ENCODE measurements at places on chromosomes 5 and 9. TPM values are rescaled to one million over a fixed set of nuclear protein-coding genes. Genes with fewer than 3 reads are reported as not detected.

GRCh38 chr9:127081250-127082185, 40.9 kb downstream of the ANGPTL2 start:
- no peak overlapping the region for H3K4me3 ChIP-seq
- DNase-seq: no peak
- H3K27me3 ChIP-seq: no peaks in the 10 kb centered on the region
- H3K27ac ChIP-seq: no peak overlapping the region

DNA sequence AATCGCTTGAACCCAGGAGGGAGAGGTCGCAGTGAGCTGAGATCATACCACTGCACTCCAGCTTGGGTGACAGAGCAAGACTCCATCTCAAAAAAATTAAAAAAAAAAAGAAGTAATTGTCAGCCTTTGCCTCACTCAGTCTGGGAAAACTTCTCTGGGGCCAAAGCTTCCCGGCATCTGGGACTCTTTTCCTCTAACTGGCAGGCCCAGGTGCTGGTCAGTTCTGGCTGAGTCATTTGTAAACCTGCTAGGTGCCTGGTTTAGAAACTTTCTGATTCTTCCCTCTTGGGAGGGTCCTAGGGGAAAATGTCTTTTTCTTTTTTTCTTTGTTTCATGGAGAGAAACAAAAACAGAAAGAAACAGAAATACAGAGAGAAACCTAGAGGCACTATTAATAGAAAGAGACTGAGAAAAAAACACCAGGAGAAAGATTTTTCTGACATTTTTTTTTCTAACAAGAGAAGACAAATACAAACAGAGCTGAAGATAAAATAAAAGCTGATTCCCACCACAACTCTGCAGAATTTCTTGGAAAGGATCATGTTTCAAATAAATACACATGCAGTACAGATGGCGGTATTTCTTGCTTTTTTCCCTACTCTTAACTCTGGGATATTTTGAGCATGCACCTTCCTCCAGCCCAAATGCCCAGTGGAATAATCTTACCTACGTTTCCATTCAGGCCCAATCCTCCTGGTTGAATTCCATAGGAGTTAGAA, 22.1 kb upstream of the UBAP2 start:
- no peak for DNase-seq
- no peaks in the 10 kb centered on the region for H3K4me1 ChIP-seq
- no peaks in the 10 kb centered on the region for H3K27me3 ChIP-seq
- H3K4me3 ChIP-seq: no peak overlapping the region

GRCh38 chr5:133319905-133320520, 268.2 kb downstream of the HSPA4 start:
- DNase-seq: no peak
- H3K36me3 ChIP-seq: no peaks in the 10 kb centered on the region
- no peaks in the 10 kb centered on the region for H3K4me1 ChIP-seq
- no peak overlapping the region for H3K4me3 ChIP-seq
- H3K27me3 ChIP-seq: no peaks in the 10 kb centered on the region

Gene SLC23A1
- total RNA-seq: 0.33 TPM

- H3K4me3 ChIP-seq: no peak overlapping the region
- H3K36me3 ChIP-seq: no peaks in the 10 kb centered on the region
- no peaks in the 10 kb centered on the region for H3K27me3 ChIP-seq
- no peak overlapping the region for H3K27ac ChIP-seq
- DNase-seq: no peak
- no peaks in the 10 kb centered on the region for H3K4me1 ChIP-seq
These were observed 113.4 kb upstream of the GRHPR start for GRCh38 chr9:37309136-37309535.

Gene RAI14
- total RNA-seq: 38.7 TPM

GRCh38 chr5:168941901-168942300, 359.0 kb downstream of the SLIT3 start:
- no peaks in the 10 kb centered on the region for H3K36me3 ChIP-seq
- no peak overlapping the region for H3K4me3 ChIP-seq
- H3K27ac ChIP-seq: no peak overlapping the region
- H3K27me3 ChIP-seq: no peaks in the 10 kb centered on the region
- H3K4me1 ChIP-seq: no peaks in the 10 kb centered on the region

Gene LCN1
- total RNA-seq: not detected

DNA sequence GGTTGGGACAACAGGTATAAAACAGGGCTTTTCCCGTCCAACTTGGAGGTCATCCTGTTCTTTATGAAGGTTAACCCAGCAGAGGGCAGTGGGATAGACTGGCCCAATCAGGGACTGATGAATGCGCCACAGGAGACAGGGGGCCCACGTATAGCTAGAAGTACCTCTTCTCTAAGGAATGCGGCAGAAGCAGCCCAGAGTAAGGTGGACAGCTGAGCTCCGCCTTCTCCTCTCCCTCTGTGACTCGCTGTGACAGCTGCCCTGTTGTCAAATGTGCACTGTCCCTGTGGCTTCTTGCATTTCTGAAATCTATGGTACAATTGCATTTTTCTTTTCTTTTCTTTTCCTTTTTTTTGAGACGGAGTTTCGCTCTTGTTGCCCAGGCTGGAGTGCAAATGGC, 306.6 kb downstream of the FBXL7 start:
- H3K27ac ChIP-seq: peak overlapping the region; percentile 38
- DNase-seq: no peak
- no peaks in the 10 kb centered on the region for H3K27me3 ChIP-seq
- no peaks in the 10 kb centered on the region for H3K4me1 ChIP-seq

Gene TNFSF15
- 0.66 TPM for total RNA-seq

- no peak overlapping the region for H3K4me3 ChIP-seq
- no peaks in the 10 kb centered on the region for H3K4me1 ChIP-seq
- no peaks in the 10 kb centered on the region for H3K36me3 ChIP-seq
- peak; percentile 31 for DNase-seq
These were observed 141.6 kb upstream of the IL12B start for GRCh38 chr5:159471904-159472303.

- H3K36me3 ChIP-seq: no peaks in the 10 kb centered on the region
- H3K27ac ChIP-seq: no peak overlapping the region
- no peak for DNase-seq
These were observed 67.5 kb upstream of the ACTBL2 start for GRCh38 chr5:57550132-57550531.

GRCh38 chr5:10573487-10574145, 9.7 kb downstream of the ANKRD33B start:
- H3K4me3 ChIP-seq: no peak overlapping the region
- no peaks in the 10 kb centered on the region for H3K36me3 ChIP-seq
- H3K27me3 ChIP-seq: no peaks in the 10 kb centered on the region
- H3K4me1 ChIP-seq: no peaks in the 10 kb centered on the region
- DNase-seq: no peak
- no peak overlapping the region for H3K27ac ChIP-seq

DNA sequence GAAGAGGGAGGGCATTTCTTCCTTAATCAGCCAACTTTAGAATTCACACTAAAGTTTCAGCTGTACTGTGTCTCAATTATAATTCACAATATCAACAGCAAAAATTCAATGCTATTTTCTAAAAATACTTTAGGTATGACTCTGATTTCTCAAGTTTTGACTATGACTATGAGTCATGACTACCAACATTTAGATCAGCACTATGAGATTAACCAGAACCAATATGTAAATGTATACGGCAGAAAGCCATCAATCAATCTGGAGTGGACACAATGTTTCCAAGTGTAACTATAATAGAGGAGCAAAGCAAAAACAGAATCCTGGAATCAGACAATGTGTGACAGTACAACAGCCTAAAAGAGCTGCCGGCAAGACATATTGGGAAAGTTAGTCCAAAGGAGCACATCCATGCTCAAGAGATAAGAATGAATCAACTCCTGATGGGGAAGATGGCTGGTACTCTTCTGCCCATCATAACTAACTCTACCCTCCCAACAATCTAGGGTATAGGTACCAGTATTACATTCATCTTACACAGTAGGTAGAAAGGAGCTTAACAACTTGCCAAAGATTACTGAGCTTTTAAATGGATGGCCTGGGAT, 294.4 kb downstream of the SEMA5A start:
- H3K4me1 ChIP-seq: no peaks in the 10 kb centered on the region
- no peaks in the 10 kb centered on the region for H3K36me3 ChIP-seq
- no peak overlapping the region for H3K4me3 ChIP-seq
- H3K27ac ChIP-seq: no peak overlapping the region

- DNase-seq: no peak
- no peaks in the 10 kb centered on the region for H3K27me3 ChIP-seq
- H3K27ac ChIP-seq: no peak overlapping the region
- no peak overlapping the region for H3K4me3 ChIP-seq
- no peaks in the 10 kb centered on the region for H3K36me3 ChIP-seq
- H3K4me1 ChIP-seq: no peaks in the 10 kb centered on the region
These were observed 59.1 kb downstream of the GALNT12 start for GRCh38 chr9:98866435-98867102.

- no peaks in the 10 kb centered on the region for H3K27me3 ChIP-seq
- no peaks in the 10 kb centered on the region for H3K36me3 ChIP-seq
- H3K27ac ChIP-seq: no peak overlapping the region
- H3K4me1 ChIP-seq: no peaks in the 10 kb centered on the region
- no peak overlapping the region for H3K4me3 ChIP-seq
These were observed 100.9 kb upstream of the MSX2 start for GRCh38 chr5:174623433-174624019.

Gene EGR1
- total RNA-seq: 11.8 TPM

Gene FEM1C
- 30.6 TPM for total RNA-seq

- H3K27ac ChIP-seq: no peak overlapping the region
- no peak overlapping the region for H3K4me3 ChIP-seq
These were observed 143.4 kb downstream of the EPB41L4A start for GRCh38 chr5:112275671-112276070.

Gene TGFBI
- total RNA-seq: 40.4 TPM

DNA sequence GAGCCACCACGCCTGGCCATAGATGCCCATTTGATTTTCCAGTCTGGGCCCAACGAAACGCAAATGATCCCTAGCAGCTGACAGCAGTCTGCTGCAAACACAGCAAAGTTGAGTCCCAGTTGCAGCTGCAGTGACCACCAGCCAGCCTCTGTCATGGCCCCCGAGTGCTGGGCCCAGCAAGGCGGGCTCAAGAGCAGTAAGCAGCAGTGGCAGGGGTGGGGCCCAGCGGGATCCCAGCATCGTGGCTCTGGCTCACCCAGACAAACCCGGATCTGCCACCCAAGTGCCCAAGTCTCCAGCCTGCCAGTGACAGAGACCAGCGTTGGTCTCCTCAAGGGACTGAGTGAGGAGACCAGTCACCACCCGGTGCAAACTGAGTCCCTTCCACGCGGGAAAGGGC, 6.9 kb upstream of the LTC4S start:
- H3K27ac ChIP-seq: no peak overlapping the region
- H3K4me3 ChIP-seq: no peak overlapping the region
- no peaks in the 10 kb centered on the region for H3K4me1 ChIP-seq
- H3K36me3 ChIP-seq: no peaks in the 10 kb centered on the region
- no peaks in the 10 kb centered on the region for H3K27me3 ChIP-seq

DNA sequence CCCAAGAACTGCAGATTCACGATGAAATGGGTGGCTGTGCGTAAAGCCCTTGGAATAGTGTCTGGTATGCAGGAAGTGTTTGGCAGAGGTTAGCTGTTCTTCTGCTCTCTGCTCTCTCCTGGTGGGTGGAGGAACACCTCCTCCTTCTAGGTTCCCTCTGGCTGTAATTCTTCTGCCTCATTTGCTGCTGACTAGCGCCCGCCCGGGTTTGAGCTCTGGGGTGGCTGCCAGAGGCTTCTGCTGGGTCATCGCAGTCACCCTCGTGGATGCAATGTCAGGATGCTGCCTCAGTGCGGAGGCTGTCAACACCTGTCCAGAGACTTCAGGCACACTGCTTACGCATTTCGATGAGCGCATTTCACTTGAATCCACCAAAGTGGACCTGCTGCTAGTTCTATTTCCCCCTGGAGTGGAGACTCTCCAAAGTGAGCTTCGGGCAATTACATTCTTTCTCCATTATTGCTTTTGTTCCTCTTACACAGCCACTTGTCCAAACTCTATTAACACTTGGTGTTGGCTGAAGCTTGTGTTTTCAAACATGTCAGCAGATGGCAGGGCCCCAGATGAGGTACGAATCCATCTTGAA, 11.7 kb downstream of the DOCK2 start:
- no peaks in the 10 kb centered on the region for H3K4me1 ChIP-seq
- no peaks in the 10 kb centered on the region for H3K36me3 ChIP-seq
- no peak overlapping the region for H3K27ac ChIP-seq
- no peak for DNase-seq
- H3K4me3 ChIP-seq: no peak overlapping the region

- H3K4me1 ChIP-seq: no peaks in the 10 kb centered on the region
- no peak overlapping the region for H3K4me3 ChIP-seq
- no peak overlapping the region for H3K27ac ChIP-seq
- DNase-seq: no peak
These were observed 156.1 kb upstream of the ANKRD55 start for GRCh38 chr5:56389261-56389660.

Gene EFNA5
- 34.2 TPM for total RNA-seq

DNA sequence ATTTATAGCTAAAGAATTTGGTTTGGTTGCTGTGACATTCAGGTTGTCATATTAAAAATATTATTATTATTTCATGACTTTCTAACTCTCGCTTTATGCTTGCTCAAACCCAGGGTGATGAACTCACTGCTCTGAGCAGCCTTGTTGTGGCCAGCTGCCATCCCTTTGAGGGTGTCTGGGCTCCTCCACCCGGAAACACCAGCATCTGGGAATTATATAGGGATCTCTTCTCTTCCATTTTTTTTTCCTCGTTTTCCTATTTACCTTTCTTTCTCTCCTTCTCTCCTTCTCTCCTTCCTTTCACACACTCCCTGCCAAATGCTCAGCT, 355.8 kb upstream of the SMARCA2 start:
- DNase-seq: no peak
- H3K4me1 ChIP-seq: no peaks in the 10 kb centered on the region
- H3K4me3 ChIP-seq: no peak overlapping the region
- H3K27ac ChIP-seq: no peak overlapping the region
- no peaks in the 10 kb centered on the region for H3K27me3 ChIP-seq

Gene STC2
- total RNA-seq: 502 TPM

- no peaks in the 10 kb centered on the region for H3K4me1 ChIP-seq
- no peaks in the 10 kb centered on the region for H3K36me3 ChIP-seq
- H3K4me3 ChIP-seq: no peak overlapping the region
- DNase-seq: no peak
- no peak overlapping the region for H3K27ac ChIP-seq
- H3K27me3 ChIP-seq: no peaks in the 10 kb centered on the region
These were observed 125.3 kb downstream of the CEP120 start for GRCh38 chr5:123297866-123298265.

GRCh38 chr5:180688330-180689070, 39.1 kb upstream of the FLT4 start:
- no peaks in the 10 kb centered on the region for H3K4me1 ChIP-seq
- H3K27me3 ChIP-seq: no peaks in the 10 kb centered on the region
- H3K36me3 ChIP-seq: no peaks in the 10 kb centered on the region
- no peak overlapping the region for H3K27ac ChIP-seq

- no peaks in the 10 kb centered on the region for H3K36me3 ChIP-seq
- no peak for DNase-seq
These were observed 349.1 kb downstream of the CTNND2 start for GRCh38 chr5:11555171-11555570.

DNA sequence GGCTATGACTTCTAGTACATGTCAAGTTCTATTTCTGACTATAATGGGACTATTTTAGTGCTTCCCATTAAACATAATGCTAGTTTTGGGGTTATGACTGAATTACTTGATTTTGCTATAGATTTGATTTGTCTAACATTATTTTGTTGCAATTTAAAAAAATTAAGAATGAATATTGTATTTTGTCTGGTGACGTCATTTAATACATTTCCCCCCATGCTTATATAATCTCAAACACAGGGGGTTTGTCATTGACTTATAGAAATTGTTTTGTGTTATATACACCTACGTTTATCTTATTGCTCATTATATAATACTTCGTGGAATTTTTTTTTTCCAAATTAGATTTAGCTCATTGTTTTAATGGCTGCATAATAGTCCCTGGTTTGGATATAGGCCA, 270.3 kb upstream of the VLDLR start:
- DNase-seq: no peak
- H3K4me1 ChIP-seq: no peaks in the 10 kb centered on the region
- no peaks in the 10 kb centered on the region for H3K27me3 ChIP-seq
- H3K36me3 ChIP-seq: no peaks in the 10 kb centered on the region
- no peak overlapping the region for H3K4me3 ChIP-seq
- H3K27ac ChIP-seq: no peak overlapping the region

Gene SET
- 142 TPM for total RNA-seq

Gene C5orf58
- 0.80 TPM for total RNA-seq
